ENCODE measurements at places on chromosomes 2 and 18. TPM values are rescaled to one million over a fixed set of nuclear protein-coding genes. Genes with fewer than 3 reads are reported as not detected.

Gene ALK
- total RNA-seq: not detected

GRCh38 chr2:55136138-55136541 lies 85.9 kb upstream of the RTN4 start:
- peaks cover 5% of the 10 kb centered on the region for H3K36me3 ChIP-seq
- H3K4me3 ChIP-seq: no peak overlapping the region
- H3K4me1 ChIP-seq: peaks cover 31% of the 10 kb centered on the region
- H3K27me3 ChIP-seq: peaks cover 2% of the 10 kb centered on the region

DNA sequence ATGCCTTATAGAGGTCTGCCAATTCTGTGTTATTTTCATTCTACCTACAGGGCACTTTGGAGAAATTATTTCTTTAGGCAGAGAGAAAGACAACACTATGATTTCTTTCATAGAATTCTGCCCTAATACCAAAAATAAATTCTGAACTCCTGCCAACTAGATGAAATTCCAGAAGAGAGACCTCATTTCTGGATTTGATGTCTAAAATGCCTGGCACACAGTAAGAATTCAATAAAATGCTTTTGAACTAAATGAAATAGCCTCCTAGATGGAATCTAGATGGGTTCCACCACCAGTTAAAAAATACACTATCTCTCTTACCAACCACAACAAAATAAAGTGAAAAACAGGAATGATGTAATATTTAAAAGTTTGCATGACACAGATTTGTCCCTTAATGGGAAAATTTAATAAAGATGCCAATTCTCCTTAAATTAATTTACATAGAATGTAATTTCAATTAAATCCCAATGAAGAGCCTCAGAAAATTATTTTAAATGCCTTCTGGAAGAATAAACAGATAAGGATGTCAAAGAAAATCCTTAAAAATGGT lies 75.0 kb downstream of the OSBPL1A start:
- H3K4me3 ChIP-seq: no peak overlapping the region
- no peaks in the 10 kb centered on the region for H3K4me1 ChIP-seq
- no peak overlapping the region for H3K27ac ChIP-seq
- H3K27me3 ChIP-seq: peaks cover 2% of the 10 kb centered on the region
- H3K36me3 ChIP-seq: no peaks in the 10 kb centered on the region

DNA sequence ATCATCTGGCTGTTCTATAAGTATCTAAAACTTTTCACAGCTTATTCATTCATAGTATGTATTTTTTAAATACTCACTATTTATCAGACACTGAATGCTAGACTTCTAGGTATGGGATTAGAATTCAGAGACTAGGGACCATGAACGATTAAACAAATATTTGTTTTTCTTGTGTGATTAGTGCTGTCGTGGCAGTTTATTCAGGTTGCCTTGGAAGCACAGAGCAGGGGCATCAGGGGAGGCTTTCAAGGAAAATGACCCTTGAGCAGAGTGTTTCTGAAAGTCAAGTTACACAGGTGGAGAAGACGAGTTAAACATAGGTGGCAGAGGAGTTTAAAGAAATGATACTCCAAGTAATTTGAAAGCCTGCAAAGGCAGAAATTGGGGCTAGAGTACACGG lies 5.7 kb downstream of the SPOPL start:
- H3K4me1 ChIP-seq: peaks cover 33% of the 10 kb centered on the region
- H3K36me3 ChIP-seq: peaks cover 14% of the 10 kb centered on the region
- no peak overlapping the region for H3K27ac ChIP-seq
- no peak for DNase-seq
- H3K4me3 ChIP-seq: no peak overlapping the region
- no peaks in the 10 kb centered on the region for H3K27me3 ChIP-seq

GRCh38 chr2:109375131-109375561 lies 238.6 kb downstream of the SEPTIN10 start:
- no peaks in the 10 kb centered on the region for H3K4me1 ChIP-seq
- no peaks in the 10 kb centered on the region for H3K36me3 ChIP-seq
- no peak overlapping the region for H3K27ac ChIP-seq
- H3K27me3 ChIP-seq: peaks cover 2% of the 10 kb centered on the region
- H3K4me3 ChIP-seq: no peak overlapping the region
- DNase-seq: no peak

DNA sequence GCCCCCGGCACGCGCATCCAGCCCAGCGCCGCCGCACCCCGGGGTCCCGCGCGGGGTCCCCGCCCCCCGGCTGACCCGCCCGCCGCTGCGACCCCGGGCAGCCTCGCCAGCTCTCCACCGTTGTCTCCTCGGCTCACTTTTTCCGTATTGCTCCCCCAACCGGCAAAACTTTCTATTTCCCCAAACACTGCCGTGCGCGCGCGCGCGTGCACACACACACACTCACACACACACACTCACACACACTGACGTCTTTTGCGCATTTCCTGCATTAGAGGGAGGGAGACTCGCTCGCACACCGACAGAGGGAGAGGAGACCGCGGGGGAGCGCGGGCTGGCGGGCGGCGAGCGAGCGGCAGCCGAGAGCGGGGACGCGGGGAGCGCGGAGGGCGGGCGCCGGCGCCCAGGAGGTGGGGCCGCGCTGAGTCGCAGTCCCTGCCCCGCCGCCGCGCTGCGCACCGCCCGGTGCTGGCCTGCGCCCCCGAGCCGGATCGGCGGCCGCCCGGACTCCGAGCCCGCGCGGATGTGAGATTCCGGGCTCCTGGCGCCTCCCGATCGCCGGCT lies 542 bp upstream of the PRKCE start:
- peaks cover 32% of the 10 kb centered on the region for H3K27me3 ChIP-seq
- H3K4me3 ChIP-seq: peak overlapping the region; percentile 90
- H3K4me1 ChIP-seq: peaks cover 28% of the 10 kb centered on the region
- H3K36me3 ChIP-seq: peaks cover 2% of the 10 kb centered on the region
- H3K27ac ChIP-seq: peak overlapping the region; percentile 94
- DNase-seq: peak; percentile 88

Gene MPP4
- total RNA-seq: not detected

Gene TWIST2
- not detected for total RNA-seq

Gene PPP1R1C
- total RNA-seq: not detected

DNA sequence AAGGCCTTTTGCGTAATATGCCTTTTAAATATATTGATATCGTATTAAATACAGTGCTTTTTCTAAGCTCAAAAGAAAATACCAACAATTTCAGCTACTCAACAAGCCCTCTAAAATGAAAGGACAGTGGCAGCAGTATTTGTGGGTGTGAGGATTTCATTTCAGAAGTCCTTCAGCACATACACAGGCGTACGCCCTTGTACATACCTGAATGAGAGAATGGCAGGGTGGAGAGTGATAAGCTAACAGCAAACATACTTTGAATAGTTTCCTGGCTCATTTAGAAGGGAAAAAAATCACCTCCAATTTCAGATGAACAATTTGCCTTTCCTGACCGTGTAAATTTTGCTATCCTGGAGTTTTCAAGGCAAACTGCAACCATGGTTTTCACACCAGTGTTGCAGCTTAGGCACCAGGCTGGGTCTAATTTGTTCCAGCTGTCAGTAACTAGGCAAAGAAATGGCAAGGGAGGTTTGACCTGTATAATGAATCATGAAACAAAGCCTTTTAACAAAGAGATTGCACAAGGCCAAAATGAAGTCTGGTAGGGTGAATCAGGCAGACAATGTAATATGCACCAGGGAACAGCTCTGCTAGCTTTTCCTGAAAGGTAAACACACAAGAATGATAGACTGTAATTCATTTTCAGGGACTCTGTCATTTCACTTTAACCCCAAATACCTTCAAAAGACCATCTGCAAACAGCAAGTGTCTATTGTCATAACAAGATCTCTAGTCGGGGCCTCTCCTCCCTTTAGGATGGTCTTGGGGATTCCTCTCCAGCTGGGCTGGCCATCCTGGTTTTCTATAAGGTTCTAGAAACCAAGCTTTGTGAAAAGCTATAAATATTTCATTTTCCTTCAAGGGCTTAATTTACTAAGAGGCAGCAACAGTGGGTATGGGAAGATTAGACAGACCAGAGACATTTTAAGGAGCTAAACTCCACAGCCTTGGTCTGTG lies 11.5 kb downstream of the ANKRD29 start:
- no peak overlapping the region for H3K27ac ChIP-seq
- DNase-seq: no peak
- H3K27me3 ChIP-seq: peaks cover 13% of the 10 kb centered on the region
- no peaks in the 10 kb centered on the region for H3K4me1 ChIP-seq
- H3K36me3 ChIP-seq: no peaks in the 10 kb centered on the region

Gene GPR35
- 7.6 TPM for total RNA-seq

- H3K4me3 ChIP-seq: no peak overlapping the region
- H3K27ac ChIP-seq: no peak overlapping the region
- no peaks in the 10 kb centered on the region for H3K4me1 ChIP-seq
- no peaks in the 10 kb centered on the region for H3K36me3 ChIP-seq
- no peak for DNase-seq
Measured at GRCh38 chr18:57353137-57353939, 981 bp downstream of the ST8SIA3 start.

- peaks cover 4% of the 10 kb centered on the region for H3K27me3 ChIP-seq
- no peaks in the 10 kb centered on the region for H3K36me3 ChIP-seq
- H3K4me3 ChIP-seq: no peak overlapping the region
- peaks cover 5% of the 10 kb centered on the region for H3K4me1 ChIP-seq
Measured at GRCh38 chr2:217695033-217695520, 307.7 kb downstream of the TNS1 start.

- no peaks in the 10 kb centered on the region for H3K36me3 ChIP-seq
- no peak for DNase-seq
- H3K27me3 ChIP-seq: no peaks in the 10 kb centered on the region
- no peak overlapping the region for H3K4me3 ChIP-seq
- no peak overlapping the region for H3K27ac ChIP-seq
Measured at GRCh38 chr2:107160640-107161239, 274.8 kb upstream of the ST6GAL2 start.

- no peaks in the 10 kb centered on the region for H3K4me1 ChIP-seq
- no peak for DNase-seq
- H3K4me3 ChIP-seq: no peak overlapping the region
- H3K36me3 ChIP-seq: no peaks in the 10 kb centered on the region
- no peak overlapping the region for H3K27ac ChIP-seq
Measured at GRCh38 chr2:116057538-116057937, 1615.1 kb downstream of the DPP10 start.
